AG20443 (cell line): ENCODE measurements at places on chromosomes 1 and 21.

DNA sequence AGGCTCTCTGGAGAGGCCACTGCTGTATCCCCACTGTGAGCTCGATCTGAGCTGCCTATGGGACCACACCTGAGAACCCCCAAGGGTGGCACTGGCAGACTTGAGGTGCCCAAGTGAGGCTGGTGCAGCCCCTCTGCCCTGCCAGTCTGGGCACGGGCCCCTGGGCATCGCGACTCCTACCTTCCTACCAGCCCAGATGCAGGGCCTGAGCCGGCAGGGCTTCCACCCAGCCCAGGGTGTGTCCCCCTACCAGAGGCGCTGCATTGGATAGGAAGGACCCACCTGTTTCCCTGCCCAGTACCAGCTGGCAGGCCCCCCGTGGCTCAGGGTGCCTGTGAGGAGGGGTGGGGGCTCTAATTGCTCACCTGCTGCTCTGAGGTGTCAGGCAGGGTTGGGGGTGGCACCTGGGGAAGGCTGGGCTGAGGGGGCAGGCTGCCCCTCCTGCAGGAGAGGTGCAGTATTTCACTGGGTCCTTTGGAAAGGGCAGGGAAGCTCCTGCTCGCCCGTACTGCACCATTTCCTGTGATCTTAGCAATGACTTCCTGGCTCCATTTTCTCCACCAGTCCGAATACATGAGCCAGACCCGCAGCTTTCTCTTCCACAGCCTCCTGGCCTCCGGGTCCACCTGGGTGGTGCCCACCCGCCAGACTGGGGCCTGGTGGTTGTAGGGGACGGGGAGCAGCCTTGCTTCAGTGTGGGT lies 11.8 kb downstream of the TP73 start:
- DNase-seq = no peak

DNA sequence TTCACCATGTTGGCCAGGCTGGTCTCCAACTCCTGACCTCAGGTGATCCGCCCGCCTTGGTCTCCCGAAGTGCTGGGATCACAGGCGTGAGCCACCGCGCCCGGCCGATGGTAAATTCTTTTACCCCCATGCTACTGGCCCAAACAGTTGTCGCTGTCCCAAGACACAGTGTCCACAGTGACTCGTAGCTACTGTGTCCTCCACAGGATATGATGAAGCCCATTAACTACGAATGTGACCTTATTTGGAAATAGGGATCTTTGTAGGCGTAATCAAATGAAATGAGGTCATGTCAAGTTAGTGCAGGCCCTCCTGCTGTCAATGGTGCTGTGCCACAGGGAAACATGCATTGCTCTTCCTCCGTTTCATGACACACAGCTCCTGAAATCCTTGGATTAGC lies 8.5 kb downstream of the FNDC10 start:
- no peak for DNase-seq

DNA sequence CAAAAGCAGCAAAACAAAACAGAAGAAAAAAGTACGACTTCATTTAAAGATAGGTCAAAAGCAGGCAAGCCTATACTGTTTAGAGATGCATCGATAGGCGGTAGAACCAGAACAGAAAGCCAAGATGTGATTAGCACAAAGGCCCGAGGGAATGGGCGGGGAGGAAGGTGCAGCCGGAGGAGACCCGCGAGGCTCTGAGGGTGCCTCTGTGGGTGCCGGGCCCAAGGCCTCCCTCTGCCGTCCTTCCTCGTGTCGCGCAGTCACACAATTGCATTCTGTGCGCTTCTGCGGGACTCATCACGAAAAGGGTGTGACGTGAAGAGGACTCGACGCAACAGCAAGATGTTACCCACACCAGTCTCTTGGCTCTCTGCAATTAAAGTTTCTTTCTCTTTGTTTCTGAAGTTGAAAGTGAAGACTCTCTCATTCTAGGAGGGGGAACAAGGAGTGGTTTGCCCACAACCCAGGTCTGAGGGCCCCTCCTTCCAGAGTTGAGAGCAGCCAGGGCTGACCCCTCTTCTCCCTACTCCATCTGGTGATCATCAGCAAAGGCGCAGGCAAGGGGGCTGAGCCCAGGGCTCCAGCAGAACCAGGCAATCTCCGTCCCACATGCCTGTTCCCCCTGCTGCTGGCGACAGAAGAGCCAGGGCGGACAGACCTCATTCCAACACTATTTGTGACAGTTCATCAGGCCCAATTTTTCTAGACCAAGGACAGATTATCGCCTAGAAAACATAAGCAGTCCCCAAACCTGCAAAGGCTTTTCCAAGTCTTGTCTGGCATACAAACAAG lies 41.0 kb downstream of the NPHP4 start:
- DNase-seq = no peak

- DNase-seq = no peak
Observed at GRCh38 chr1:37596182-37596667, 488 bp upstream of the GNL2 start.

DNA sequence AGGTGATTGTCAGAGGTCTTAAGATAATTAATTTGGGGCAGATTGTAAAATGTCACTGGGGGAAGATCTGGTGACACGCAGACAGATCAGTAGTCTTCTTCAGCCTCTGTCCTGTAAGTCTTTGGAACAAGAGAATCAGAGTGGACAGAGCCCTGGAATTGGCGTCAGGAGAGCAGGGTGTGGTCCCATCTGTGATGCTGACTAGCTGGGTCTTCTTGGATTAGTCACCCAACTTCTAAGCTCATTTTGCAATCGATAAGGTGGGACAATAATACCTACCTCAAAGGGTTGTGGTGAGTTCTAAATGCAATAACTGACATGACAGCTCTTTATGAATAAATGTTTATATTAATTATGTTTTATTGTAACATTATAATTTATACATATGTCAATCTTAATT lies 4.8 kb downstream of the FASLG start:
- peak; percentile 53 for DNase-seq

DNA sequence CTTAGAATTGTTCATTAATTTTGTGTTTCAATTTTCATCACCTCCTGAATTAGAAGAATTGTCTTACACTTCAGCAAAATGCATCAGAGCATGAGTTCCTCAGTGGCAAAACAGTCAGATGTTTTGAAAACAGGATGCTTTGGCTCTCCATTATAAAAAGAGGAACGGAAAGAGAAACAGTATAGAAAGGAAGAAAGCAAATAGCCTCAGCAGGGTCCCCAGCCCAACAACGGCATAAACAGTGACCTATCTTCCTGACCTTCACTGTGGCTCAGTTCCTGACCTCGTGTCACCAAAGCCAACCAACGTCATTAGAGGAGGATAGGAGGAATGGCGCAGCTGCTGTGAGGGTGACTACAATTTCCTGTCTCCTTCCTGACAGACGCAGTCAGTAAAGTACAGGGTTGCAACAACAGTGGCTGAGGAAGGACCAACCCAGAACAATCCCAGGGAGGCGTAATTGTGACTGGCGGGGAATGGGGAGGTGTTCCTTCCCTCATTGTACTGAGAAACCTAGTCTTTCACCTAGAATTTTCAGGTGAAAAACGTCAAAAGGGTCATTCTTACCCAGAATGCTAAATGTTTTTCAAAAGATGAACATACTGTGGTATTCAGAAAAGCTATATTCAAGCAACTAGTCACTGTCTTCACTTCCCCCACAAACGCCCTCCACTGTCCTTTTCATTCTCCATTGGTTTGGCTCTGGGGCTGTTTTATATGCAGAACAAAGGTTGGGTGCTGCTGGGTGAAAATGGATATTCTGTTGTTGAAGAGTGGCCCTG lies 197.9 kb upstream of the SGIP1 start:
- DNase-seq = peak; percentile 41
